NCI-H2029 (cell line): ENCODE measurements at places on chromosomes 6 and 20.

DNA sequence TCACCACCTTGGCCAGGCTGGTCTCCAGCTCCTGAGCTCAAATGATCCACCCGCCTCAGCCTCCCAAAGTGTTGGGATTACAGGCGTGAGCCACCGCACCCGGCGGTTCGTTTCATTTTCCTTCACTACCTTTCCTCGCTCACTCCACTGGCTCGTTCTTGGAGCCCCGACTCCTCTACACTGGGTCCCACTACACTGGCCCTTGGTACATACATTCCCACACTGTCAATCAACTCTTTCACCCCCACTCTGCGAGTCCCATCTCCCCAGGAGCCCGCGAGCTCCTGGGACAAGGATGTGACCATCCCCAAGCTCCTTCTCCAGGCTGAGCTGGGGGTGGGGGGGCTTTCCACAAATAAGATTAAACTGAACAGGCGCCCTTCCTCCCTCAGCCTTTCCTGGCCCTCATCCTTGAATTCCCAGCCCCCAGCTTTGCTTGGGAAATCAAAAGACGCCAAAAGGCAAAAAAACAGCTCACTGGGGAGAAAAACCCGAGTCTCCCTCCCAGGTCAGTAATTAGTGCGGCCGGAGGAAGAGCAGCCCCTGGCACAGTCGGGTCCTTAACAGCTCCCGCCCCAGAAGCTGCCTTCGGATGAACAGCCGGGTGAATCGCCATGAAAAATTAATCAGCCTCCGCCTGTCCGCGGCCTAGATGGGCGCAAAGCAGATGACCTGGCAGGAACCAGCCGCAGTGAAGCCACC, 42.8 kb upstream of the LY86 start:
- DNase-seq: no peak

DNA sequence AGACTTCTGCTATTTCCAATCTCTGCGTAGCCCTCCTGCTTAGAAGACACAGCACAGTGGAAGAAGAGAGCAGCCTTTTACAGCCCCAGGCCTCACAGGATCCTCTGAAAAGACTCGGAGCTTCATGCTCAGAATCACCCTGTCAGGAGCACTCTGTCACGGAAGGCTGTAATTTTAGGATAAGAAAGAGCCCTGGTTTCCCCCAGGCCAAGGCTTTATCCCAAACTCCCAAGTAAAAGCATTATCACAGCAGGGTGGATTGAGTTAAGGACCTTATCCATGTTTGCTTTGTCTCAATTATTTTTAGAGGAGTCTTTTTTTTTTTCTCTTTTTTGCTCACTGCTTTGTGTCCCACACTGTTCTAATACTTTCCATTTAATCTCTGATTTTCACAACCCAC, 39.2 kb downstream of the ANKS1A start:
- no peak for DNase-seq

GRCh38 chr6:118505656-118506055, 42.4 kb upstream of the PLN start:
- DNase-seq: no peak

DNA sequence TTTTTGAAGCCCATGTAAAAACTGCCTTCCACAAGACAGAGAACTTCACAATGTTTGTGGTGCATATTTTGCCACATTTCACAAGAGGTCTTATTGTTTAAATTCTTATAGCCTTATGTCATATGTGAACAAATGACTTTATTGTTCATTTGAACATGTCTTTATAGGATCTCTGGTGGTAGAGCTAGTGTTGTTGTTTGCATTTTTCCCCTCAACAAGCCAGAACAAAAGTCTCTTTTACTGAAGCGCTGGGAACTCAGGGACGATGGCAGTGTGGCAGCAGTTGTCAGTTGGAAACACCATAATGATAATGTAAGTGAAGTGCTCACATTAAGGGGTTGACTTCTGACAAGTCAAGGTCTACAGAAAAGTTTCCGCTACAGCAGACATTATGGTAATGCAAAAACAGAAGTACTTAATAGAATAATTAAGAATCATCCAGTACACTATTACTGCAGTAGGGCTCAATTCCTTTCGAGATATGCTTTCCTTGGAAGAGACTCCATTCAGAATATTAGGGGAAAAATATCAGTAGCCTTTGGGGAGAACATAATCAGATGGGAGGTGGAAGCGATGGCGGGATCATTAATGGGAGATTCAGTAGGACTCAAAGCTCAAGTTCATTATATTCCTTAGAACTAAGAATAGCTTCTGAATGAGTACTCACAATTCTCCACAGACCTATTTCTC, 180.0 kb downstream of the GJA10 start:
- no peak for DNase-seq

GRCh38 chr20:51756653-51757052, 11.5 kb downstream of the ATP9A start:
- DNase-seq: no peak

- no peak for DNase-seq
Observed at GRCh38 chr6:14436592-14437132, 319.1 kb downstream of the CD83 start.

- DNase-seq: no peak
Observed at GRCh38 chr20:11454966-11455799, 462.5 kb upstream of the BTBD3 start.

GRCh38 chr6:61887423-61887822, 398.6 kb downstream of the KHDRBS2 start:
- DNase-seq: no peak

- no peak for DNase-seq
Observed at GRCh38 chr6:130752267-130752666, 74.9 kb upstream of the SMLR1 start.

DNA sequence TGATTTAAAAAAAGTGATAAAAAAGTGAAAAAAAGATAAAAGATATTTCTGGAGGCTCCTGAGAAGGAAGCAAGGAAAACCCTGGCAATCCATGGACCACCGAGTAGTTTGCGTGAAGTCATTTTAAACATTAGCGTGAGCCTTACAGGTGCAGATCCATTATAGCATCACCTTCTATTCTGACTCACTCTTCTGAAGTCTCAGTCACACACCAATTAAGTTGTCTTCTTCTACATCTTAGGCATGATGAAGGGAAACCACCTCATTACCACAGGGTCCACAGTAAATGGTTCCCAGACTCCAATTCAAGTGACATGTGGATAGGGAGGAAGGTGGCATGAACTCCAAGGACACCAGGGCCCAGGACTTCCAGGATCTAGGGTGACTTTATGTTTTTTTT, 99.1 kb downstream of the GJA10 start:
- DNase-seq: no peak

DNA sequence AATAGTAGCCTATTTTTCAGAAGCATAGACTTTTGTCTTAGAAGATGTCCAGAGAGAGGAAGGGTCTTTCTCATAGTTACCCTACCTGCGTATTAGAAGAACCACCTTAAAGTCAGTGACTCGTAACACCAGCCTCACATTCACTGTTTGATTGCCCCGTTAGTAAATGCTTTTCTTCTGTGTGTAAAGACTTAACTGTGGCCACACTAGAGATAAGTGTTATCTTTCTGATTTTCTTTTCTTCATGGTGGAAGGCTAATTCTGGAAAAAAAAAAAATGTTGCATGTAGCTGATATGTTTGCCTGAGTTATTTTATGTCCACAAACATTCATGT, 83.9 kb downstream of the SAMD3 start:
- DNase-seq: no peak

DNA sequence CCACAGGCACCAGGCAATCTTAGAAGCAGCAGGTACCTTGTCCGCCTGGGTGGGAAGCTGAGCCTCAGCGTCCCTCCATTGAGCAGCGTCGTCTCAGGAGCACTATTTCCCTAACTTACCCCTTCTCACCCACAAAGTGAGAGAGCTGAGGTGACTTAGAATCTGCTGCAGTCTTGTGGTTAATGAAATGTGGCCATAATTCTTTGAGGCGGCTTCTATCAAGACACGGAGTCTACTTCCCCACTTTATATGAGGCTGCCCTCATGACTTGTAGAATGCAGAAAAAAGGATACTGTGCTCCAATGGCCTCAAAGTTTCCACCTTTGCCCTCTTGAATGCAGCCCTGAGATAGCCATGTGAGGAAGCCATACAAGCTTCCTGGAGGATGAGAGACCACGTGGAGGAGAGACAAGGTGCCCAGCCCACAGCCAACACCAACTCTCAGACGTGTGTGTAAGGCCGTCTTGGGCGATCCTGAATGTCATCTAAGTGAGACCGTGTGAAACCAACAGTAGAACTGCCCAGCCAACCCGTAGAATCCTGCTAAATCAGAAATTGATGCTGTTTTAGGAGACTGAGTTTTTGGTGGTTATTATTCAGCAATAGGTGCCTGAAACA, 9.1 kb upstream of the TAGAP start:
- no peak for DNase-seq
